Hepatocyte (in vitro differentiated cells): ENCODE measurements at places on chromosomes 5 and 9. TPM values are rescaled to one million over a fixed set of nuclear protein-coding genes. Genes with fewer than 3 reads are reported as not detected.
A peak's percentile ranks its signal among the peaks of the same experiment; 100 is the strongest.

The S1PR3 gene
- total RNA-seq = 46.1 and 48.6 TPM in 2 replicates

The MELK gene
- total RNA-seq = 11.0 and 12.5 TPM in 2 replicates

DNA sequence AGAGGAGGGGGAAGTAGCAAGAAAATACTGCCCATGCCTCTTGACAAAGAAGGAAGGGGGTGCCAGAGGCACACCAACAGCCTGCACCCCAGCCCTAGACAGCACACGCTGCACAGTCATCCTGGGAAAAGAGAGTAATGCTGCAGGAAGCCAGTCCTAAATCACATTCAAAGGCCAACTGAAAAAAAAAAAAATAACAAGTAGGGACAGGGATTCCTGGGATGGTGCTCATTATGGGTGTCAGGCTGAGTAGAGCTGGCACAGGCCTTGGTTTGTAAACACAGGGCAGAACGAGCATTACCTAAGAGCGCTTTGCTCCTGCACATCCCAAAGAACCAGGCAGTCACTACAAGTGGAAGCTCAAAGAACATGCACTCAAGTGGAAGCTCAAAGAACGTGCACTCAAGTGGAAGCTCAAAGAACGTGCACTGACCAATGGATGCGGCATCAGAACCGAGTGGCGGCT is 7.8 kb downstream of the RAPGEF1 start:
- DNase-seq = no peak
- H3K4me3 ChIP-seq = no peak overlapping the region
- H3K27ac ChIP-seq = peak overlapping the region; percentile 44
- H3K27me3 ChIP-seq = no peaks in the 10 kb centered on the region
- H3K4me1 ChIP-seq = peaks cover 64% of the 10 kb centered on the region

The ZMAT2 gene
- 37.7 and 40.9 TPM in 2 replicates for total RNA-seq

The FOXD4L5 gene
- total RNA-seq = 0.04 TPM in 1 of 2 replicates, not detected in the other

- H3K36me3 ChIP-seq = no peaks in the 10 kb centered on the region
- no peak overlapping the region for H3K27ac ChIP-seq
- DNase-seq = no peak
- H3K27me3 ChIP-seq = no peaks in the 10 kb centered on the region
- H3K4me3 ChIP-seq = no peak overlapping the region
Observed at GRCh38 chr9:130343445-130343918, 77.9 kb downstream of the HMCN2 start.

GRCh38 chr5:14239951-14240350 is 96.8 kb downstream of the TRIO start:
- H3K27ac ChIP-seq = no peak overlapping the region
- H3K36me3 ChIP-seq = no peaks in the 10 kb centered on the region
- H3K4me1 ChIP-seq = no peaks in the 10 kb centered on the region

The HMMR gene
- 9.8 and 10.6 TPM in 2 replicates for total RNA-seq

The SLU7 gene
- total RNA-seq = 39.9 and 62.5 TPM in 2 replicates

DNA sequence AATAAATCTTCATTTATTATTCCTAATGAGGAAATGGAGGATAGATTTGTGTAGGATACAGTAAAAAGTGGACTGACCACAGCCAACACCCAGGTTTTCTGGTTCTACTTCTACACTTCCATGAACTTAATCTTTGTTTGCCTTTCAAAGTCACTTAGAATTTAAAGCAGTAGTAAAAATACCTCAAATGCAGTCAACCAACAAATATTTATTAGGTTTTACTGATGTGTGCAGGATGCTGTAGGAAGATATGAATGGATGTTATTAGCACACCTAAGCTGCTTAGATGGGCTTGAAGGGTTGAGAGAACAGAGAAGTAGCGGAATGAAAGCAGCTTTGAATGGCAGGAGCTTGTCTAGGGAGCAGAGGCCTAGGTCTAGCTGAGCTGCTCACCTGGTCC is 201.1 kb downstream of the PALM2AKAP2 start:
- H3K36me3 ChIP-seq = no peaks in the 10 kb centered on the region
- no peaks in the 10 kb centered on the region for H3K27me3 ChIP-seq
- no peaks in the 10 kb centered on the region for H3K4me1 ChIP-seq
- no peak overlapping the region for H3K27ac ChIP-seq
- H3K4me3 ChIP-seq = no peak overlapping the region

The SYK gene
- 3.6 and 4.9 TPM in 2 replicates for total RNA-seq

The KLHL3 gene
- 4.0 and 5.3 TPM in 2 replicates for total RNA-seq

DNA sequence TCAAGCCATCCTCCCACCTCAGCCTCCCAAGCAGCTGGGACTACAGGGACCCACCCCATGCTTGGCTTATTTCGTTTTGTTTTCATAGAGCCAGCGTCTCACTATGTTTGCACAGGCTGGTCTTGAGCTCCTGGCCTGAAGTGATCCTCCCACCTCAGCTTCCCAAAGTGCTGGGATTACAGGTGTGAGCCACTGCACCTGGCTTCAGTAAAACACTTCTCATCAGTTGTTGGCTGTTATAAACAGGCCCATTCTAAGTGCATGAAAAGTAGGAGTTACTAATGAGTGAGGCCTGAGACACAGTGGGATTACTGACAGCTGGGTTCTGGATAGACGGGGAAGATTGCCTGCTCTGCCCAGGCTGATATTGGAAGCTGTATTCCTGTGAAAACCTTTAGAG is 3.5 kb downstream of the CRB2 start:
- peaks cover 46% of the 10 kb centered on the region for H3K4me1 ChIP-seq
- H3K27ac ChIP-seq = peak overlapping the region; percentile 83
- H3K36me3 ChIP-seq = no peaks in the 10 kb centered on the region
- no peak for DNase-seq
- H3K4me3 ChIP-seq = no peak overlapping the region

GRCh38 chr5:124402144-124402581 is 344.3 kb downstream of the ZNF608 start:
- peak overlapping the region; percentile 13 for H3K27ac ChIP-seq
- H3K4me1 ChIP-seq = peaks cover 20% of the 10 kb centered on the region
- no peaks in the 10 kb centered on the region for H3K27me3 ChIP-seq
- no peaks in the 10 kb centered on the region for H3K36me3 ChIP-seq

- no peaks in the 10 kb centered on the region for H3K27me3 ChIP-seq
- peak; percentile 99 for DNase-seq
- no peaks in the 10 kb centered on the region for H3K4me1 ChIP-seq
- H3K36me3 ChIP-seq = no peaks in the 10 kb centered on the region
Observed at GRCh38 chr9:127224883-127225739, 39.5 kb upstream of the GARNL3 start.
